ENCODE measurements at places on chromosomes 1 and 21.

- no peak for DNase-seq
Observed at GRCh38 chr1:179177615-179178014, 51.9 kb downstream of the ABL2 start.

- no peak for DNase-seq
Observed at GRCh38 chr1:206081856-206082255, 28.9 kb downstream of the RHEX start.

- no peak for DNase-seq
Observed at GRCh38 chr1:39609618-39610331, 29.7 kb downstream of the HEYL start.

- no peak for DNase-seq
Observed at GRCh38 chr21:33300701-33301631, 23.8 kb upstream of the IFNAR1 start.

- no peak for DNase-seq
Observed at GRCh38 chr1:201183209-201183608, 7.4 kb upstream of the IGFN1 start.

GRCh38 chr1:64892576-64893573 lies 73.5 kb downstream of the JAK1 start:
- DNase-seq, result no peak

- no peak for DNase-seq
Observed at GRCh38 chr1:81414488-81415015, 386.2 kb upstream of the ADGRL2 start.

DNA sequence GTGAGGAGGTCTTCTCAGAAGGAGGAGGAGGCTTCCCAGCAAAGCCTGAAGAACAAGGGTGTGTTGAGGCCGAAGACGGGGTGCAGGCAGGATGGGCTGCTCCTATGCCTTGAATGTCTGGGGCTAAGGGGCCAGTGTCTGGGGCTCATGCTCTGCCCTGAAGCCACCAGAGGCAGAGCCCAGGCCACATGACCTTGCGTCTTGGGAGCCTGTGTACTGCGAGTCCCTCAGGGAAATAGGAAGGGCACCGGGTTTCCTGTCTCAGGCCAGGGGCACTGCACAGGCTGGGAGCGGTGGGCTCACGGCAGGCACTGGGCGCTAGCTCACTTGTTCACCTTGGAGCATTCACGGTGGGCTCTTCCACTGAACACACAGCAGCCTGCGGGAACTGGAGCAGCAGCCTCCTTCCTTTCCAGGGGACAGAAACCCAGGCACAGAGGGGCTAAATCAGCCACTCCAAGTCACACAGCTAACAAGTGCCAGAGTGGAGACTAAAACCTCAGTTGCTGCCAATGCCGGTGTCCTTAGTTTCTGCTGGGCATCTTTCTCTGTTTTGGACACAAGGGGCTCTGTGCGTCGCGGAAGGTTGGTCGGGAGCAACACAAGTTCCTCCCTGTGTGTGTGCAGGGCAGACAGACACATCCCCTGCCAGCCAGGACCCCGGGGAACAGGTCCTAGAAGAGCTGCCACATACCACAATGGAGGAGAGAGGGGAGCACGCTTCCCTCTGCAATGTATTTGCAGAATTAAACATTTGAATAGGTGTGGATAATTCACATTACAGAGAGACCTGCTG lies 104.8 kb upstream of the C1orf174 start:
- no peak for DNase-seq
